ENCODE measurements at places on chromosomes 2 and 18.

DNA sequence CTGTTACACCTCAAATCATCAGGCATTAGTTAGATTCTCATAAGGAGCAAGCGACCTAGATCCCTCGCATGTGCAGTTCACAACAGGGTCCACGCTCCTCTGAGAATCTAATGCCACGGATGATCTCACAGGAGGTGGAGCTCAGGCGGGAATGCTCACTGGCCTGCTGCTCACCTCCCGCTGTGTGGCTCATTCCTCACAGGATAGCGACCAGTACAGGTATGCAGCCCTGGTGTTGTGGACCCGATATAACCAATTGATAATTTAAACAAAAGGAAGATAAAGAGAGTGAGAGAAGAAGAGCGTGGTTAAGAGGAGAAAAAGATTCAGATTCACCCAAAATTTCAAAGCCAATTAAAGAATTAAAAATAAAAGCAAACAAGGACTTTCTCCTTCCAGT is 20.8 kb downstream of the TLK1 start:
- no peak for DNase-seq

- no peak for DNase-seq
Measured at GRCh38 chr2:26738481-26738880, 25.6 kb upstream of the SLC35F6 start.

- no peak for DNase-seq
Measured at GRCh38 chr2:36706021-36706876, 9.7 kb downstream of the VIT start.

DNA sequence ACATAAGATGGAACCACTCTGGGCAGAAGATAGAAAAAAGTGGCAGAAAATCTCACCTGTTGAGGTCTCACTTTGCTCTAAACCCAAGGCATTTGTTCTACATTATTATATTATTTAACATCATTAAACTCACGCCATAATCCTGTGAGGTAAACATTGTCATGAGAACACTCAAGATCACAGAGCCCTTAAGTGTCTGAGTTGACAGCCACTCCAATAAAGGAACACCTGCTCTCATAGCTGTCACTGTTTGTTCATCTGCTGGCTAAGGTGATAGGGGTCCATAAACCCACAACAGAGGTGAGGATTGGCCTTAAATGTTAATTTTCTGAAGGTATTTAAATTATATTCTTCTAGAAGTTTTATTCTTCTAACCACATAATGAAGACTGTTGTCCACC is 439.7 kb downstream of the RIT2 start:
- DNase-seq, result no peak

- no peak for DNase-seq
Measured at GRCh38 chr2:172693529-172694455, 41.9 kb upstream of the RAPGEF4 start.

DNA sequence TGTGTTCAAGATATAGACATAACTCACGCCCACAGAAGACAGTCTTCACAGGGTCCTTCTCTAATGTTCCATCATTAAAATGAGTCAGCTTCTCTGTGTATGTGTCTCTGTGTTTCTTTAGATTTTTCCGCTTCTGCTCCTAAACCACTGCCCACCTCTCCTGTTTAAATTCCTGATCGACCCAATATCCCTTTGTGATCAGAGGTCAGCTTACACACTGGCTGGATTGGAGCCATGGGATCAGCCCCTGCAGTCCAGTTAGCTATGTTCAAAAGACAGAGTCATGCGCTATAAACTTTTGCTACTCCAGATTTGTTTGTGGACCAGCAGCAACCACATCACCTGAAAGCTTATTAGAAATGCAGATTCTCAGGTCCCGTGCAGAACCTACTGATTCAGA is 229.2 kb downstream of the C1D start:
- DNase-seq, result no peak

DNA sequence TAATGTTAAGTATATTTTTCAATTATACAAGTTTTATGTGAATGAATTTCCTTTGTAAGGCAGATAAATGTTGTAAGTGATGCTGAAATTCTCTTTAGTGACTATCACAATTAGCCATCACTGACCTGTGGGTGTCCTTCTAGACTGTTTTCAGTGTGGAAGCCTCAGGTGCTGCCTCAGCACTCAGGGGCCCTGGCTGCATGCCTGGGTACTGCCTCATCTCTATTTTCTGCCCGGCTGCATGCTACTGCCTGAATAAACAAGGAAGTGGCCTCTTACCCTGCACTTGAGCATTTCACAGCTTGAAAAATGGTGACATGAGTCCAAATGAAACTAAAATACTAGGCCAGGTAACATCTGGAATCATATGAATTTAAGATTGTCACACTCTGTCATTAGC is 787.6 kb upstream of the SALL3 start:
- no peak for DNase-seq

DNA sequence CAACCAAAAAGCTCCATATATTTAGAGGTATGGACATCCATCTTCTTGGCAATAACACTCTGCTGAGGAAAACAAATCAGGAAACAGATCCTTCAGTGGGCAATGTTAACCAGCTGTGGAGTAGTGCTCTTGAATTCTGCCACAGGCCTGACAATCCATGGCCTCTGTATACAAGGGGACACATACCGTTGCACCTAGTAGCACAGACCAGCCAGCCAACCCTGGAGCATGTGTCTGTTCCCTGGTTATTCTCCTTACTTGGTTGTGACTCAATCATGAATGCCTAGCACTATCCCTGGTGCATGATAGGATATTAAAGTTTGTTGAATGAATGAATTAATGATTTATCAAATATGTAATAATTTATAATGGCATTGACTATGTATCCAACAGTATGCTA is 261.4 kb upstream of the MGAT5 start:
- DNase-seq, result no peak

DNA sequence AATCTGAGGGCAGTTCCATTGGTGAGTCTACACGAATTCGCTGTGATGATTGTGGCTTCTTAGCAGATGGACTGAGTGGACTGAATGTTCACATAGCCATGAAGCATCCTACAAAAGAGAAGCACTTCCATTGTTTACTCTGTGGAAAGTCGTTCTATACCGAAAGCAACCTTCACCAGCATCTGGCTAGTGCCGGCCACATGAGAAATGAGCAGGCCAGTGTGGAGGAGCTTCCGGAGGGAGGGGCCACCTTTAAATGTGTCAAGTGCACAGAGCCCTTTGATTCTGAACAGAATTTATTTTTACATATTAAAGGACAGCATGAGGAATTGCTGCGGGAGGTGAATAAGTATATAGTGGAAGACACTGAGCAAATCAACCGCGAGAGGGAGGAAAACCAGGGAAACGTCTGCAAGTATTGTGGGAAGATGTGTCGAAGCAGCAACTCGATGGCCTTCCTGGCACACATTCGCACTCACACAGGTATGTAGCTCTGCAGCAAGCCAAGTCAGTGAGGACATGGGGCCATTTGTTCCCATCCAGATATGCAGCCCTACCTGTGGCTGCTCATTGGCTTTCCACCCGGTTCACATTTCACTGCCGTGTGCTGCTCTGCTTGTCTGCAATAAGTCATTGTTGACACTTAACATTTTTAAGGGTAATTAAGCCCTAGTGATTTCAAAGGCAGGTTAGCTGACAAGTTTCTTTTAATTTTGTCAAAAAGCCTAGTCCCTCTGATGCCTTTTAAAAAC is 37.7 kb downstream of the ZNF407 start:
- no peak for DNase-seq

DNA sequence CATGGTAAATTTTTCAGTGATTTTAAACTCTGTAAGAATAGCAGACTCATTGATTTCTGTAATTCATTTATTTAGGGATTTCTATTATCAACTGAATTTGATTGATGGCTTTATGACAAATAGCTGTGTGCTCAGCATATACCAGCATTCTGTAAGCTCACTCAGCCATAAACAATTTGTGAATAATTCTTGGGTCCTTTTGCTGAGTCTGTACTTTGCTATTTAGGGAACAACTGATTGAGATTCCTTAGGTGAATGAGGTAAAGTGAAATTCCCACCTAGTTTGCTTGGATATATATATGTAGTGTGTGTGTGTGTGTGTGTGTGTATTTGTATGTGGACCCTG is 76.7 kb upstream of the CAVIN2 start:
- DNase-seq, result no peak

- DNase-seq, result no peak
Measured at GRCh38 chr18:69658685-69659084, 258.0 kb downstream of the DOK6 start.

DNA sequence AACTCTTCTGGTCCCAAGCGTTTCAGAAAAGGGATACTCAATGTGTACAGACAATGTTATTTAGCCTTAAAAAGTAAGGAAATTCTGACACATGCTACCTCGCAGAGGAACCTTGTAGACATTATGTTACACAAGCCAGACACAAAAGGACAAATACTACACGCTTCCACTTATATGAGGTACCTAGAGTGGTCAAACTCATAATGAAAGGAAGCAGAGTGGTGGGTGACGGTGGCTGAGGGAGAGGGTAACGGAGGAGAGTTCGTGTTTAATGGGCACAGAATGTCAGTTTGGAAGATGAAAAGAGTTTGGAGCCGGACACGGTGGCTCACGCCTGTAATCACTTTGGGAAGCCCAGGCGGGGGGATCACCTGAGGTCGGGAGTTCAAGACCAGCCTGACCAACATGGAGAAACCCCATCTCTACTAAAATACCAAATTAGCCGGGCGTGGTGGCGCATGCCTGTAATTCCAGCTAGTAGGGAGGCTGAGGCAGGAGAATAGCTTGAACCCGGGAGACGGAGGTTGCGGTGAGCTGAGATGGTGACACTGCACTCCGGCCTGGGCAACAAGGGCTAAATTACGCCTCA is 1.4 kb downstream of the MCM6 start:
- no peak for DNase-seq

DNA sequence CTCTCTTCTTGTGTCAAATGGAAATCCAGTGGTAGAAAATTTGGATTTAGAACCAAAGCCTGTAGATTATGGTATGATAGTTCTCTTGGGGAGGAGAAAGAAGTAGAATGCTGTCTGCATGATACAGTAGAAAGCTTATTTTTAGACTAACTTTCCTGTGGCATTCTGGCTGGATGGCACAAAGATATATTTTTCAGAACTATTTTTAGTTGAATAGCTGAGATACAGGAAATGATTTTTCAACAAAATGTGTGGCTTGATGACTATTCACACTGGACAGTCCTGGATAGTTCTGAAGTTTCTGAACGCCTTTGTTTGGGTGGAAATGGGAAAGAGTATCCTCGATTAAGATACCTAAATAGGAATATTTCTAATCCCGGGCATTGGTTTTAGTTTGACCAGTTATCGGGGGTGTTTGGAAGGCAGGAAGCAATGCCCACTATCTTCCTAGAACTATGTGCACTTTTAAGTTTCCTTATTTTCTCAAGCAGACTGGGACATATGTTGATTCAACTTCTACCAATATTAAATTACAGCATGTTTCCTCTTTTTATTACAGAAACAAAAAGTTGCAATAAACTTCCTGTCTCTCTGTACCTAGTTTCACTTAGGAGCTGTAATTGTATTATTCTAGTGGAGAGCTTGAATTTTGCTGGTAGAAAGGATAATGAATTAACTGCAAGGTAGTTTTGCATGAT is 32.1 kb downstream of the GDF7 start:
- no peak for DNase-seq

DNA sequence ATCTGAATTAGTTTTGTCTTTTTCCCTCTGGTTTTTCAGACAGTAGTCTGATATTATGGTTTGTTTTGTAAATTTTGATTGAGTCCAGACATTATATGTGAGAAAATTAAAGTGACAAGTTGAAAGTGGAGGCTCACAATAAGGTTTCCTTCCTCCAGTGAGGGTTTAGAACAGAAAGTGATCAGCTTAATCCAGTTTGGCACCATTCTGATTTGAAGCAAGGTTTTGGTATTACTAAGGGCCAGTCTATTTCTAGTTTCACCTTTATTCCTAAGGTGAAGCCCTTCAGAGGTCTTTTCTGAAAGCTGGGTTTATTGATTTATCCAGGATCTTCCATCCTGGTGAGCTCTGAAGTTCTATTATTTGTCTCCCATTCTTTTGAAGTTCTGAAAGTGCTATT is 68.7 kb downstream of the CDC42EP3 start:
- no peak for DNase-seq

DNA sequence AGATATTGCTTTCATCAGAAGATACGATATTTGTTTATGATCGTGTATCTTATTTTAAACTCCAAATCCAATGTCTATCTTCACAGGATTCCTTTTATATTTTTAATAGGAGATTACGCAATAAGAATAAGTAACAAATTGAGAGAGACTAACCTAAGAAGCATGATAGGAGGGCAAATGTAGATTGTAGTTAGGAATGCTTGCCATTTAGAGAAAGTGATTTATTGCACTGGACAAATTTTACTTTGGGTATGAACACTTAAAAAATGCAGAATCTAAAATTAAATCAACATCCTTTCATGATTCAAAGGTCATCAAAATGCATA is 563.4 kb upstream of the POU3F3 start:
- no peak for DNase-seq

DNA sequence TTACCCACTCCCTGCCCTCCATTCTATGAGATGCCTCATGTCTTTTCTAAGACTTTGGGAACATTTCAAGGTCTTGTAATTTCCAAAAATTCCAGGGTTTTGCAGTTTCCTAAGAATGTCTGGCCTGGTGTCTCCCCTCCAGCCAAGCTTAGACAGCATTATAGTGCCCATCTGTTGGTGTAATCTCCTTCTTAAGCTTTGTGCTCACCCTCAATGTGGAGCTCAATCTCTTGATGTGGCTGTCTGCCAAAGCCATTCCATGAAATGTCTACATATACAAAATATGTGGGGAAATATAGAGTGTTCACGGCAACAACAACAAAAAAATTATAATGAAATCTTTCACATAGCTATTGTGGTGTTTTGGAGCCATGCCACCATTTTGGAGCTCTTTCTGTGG is 558.4 kb downstream of the PIK3C3 start:
- DNase-seq, result no peak

- no peak for DNase-seq
Measured at GRCh38 chr18:32424696-32425095, 46.0 kb downstream of the GAREM1 start.

All from H54 (cell line).